CD8-positive, alpha-beta memory T cell (primary cell): ENCODE measurements at places on chromosomes 6 and 20.
A peak's percentile ranks its signal among the peaks of the same experiment; 100 is the strongest.

DNA sequence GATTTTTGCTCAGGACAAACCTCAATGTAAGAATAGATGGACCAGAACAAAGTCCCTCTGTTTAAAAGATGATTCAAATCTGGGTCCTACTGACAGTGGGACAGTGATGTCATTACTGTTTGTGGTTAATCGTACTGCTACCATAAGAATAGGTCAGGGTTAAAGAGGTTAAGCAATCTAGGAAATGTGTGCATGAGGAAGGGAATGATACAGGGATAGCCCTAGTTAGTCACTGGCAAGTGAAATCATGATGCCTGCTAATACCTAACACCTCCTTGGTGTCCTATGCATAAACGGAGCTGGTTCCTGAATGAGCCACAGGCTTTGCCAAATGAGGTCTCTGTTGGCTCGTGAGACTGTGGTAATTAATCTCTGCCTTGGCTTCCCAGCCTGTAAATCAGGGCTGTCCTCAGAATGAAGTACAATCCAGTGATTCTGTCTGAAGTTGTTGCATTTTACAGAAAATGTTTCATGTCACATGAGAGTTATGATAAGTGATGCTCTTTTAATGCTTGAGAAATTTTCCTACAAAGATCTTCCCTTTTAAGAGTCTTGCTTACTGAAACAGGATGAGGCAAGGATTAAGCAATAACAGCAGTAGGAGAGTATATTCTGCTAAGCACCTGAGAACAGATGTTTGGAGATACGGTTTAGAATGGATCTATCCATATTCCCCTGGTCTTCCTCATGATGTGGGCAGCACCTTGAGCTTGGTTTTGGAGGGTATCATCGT, 3.8 kb downstream of the MEP1A start:
- DNase-seq, result no peak
- no peaks in the 10 kb centered on the region for H3K4me1 ChIP-seq
- H3K36me3 ChIP-seq, result no peaks in the 10 kb centered on the region
- no peak overlapping the region for H3K27ac ChIP-seq
- no peak overlapping the region for H3K4me3 ChIP-seq
- no peaks in the 10 kb centered on the region for H3K27me3 ChIP-seq

GRCh38 chr6:160108077-160108476, 13.5 kb upstream of the SLC22A1 start:
- no peaks in the 10 kb centered on the region for H3K27me3 ChIP-seq
- DNase-seq, result no peak
- H3K36me3 ChIP-seq, result peaks cover 20% of the 10 kb centered on the region
- H3K27ac ChIP-seq, result no peak overlapping the region
- H3K4me1 ChIP-seq, result no peaks in the 10 kb centered on the region

- H3K4me1 ChIP-seq, result no peaks in the 10 kb centered on the region
- H3K36me3 ChIP-seq, result no peaks in the 10 kb centered on the region
- no peak overlapping the region for H3K27ac ChIP-seq
- DNase-seq, result no peak
- no peaks in the 10 kb centered on the region for H3K27me3 ChIP-seq
These were observed 10.4 kb upstream of the NT5DC1 start for GRCh38 chr6:116090251-116090650.

DNA sequence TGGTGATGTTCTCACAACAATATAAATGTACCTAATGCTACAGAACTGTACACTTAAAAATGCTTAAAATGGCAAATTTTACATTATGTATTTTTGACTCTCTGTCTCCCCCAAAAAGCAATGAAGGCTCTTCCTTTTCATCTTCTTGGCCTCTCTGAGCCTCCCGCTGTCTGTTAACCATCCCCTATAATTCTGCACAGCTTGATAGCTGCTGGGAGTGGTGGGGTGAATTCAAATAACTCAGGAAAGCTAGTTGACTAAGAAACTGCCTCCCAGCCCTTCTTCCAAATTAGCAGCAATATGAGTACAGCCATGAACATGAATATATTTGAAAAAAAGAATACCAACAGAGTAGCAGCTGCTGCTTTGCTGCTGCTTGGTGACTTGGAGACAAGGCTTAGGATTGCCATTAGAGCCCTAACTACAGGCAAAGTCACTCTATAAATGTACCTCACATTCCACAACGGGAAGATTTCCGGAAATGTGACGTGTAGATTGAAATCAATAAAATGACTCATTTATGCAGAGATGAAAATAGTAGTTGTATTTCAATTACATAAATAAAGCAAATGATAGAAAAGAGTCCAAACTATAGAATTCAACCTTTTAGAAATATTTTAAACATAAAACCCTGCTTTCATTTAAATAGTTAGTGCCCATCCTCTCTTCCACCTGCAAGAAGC, 200.1 kb upstream of the HEY2 start:
- H3K4me3 ChIP-seq, result no peak overlapping the region
- no peaks in the 10 kb centered on the region for H3K27me3 ChIP-seq
- H3K36me3 ChIP-seq, result no peaks in the 10 kb centered on the region
- no peak for DNase-seq

DNA sequence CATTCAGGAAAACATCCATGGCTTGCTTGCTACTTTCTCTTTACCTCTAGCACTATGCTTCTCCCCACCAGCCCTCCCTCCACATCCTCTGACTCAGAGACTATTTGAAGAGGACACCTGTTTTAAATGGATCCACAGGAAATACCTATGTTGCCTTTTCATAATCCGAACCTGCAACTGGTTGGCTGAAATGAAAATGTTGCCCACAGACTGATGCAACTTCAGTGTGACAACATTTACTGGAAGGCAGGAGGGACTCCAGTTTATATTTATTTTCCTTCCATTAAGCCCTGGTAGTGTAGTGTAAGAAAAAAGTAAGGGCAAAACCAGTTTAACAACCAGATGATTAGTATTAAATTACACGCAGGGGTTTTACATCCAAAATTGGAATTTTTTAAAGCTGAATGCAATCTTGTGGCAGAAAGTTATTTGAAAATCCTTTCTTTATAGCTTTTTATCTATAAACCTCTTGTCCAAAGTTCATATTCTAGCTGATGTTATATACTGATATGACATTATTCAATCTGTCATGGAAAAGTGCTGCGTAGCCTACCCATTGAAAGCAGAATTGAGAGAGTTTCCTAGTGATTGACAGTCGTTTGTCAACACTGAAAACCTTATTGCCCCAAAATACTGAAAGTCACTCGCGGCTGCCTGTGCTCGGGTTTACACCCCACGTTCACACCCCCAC, 881 bp upstream of the AIG1 start:
- peak; percentile 24 for DNase-seq
- peaks cover 14% of the 10 kb centered on the region for H3K4me1 ChIP-seq
- H3K27me3 ChIP-seq, result no peaks in the 10 kb centered on the region
- H3K4me3 ChIP-seq, result peak overlapping the region; percentile 64
- H3K27ac ChIP-seq, result peak overlapping the region; percentile 57

- no peak overlapping the region for H3K27ac ChIP-seq
- no peaks in the 10 kb centered on the region for H3K27me3 ChIP-seq
- H3K4me3 ChIP-seq, result no peak overlapping the region
- H3K4me1 ChIP-seq, result no peaks in the 10 kb centered on the region
These were observed 58.2 kb downstream of the KIF16B start for GRCh38 chr20:16515046-16515445.

- no peak overlapping the region for H3K27ac ChIP-seq
- no peaks in the 10 kb centered on the region for H3K27me3 ChIP-seq
- no peaks in the 10 kb centered on the region for H3K36me3 ChIP-seq
- DNase-seq, result no peak
- H3K4me3 ChIP-seq, result no peak overlapping the region
These were observed 163.2 kb upstream of the BTBD3 start for GRCh38 chr20:11754451-11754850.

- peaks cover 22% of the 10 kb centered on the region for H3K36me3 ChIP-seq
- H3K4me3 ChIP-seq, result no peak overlapping the region
- H3K27me3 ChIP-seq, result no peaks in the 10 kb centered on the region
- H3K4me1 ChIP-seq, result peaks cover 17% of the 10 kb centered on the region
These were observed 28.6 kb downstream of the PRPH2 start for GRCh38 chr6:42693725-42694323.

DNA sequence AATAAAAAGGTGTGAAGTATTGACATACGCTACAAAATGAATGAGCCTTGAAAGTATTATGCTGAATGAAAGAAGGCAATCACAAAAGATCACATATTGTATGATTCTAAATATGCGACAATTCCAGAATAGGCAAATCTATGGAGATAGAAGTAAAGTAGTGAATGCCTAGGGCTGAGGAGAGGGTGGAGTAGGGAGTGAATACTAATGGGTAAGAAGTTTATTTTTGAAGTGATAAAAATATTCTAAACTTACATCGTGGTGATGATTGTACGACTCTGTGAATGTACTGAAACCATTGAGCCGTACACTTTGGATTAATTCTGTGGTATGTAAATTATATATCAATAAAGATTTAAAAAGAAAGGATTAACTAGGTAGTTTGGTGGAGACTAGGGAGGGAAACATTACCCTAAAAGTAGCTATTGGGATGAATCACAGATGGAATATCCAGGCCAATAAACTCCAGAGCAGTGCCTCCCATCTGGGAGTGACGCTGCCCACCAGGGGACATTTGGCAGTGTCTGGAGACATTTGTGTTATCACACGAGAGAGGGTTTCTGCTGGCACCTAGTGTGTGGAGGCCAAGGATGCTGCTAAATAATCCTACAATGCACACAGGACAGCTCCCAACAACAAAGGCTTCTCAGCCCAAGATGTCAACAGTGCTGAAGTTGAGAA, 214.2 kb upstream of the PCSK2 start:
- H3K4me1 ChIP-seq, result no peaks in the 10 kb centered on the region
- no peak overlapping the region for H3K27ac ChIP-seq
- DNase-seq, result no peak

DNA sequence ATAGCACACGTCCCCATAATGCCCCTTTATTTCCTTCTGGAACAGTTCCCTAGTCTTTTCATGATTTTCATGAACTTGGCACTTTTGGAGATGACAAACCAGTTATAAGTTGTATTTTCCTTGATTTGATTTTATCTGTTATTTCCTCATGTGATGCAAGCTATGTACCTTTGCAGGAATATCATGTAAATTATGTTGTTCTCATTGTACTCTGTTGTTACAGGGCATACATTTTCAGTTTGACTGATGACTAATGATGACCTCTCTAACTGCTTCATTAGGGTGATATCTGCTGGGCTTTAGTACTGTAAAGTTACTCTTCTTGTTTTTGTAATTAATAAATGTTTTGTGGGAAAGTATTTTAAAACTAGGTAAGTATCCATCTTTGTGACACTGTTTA, 147.3 kb downstream of the ZFAND3 start:
- no peaks in the 10 kb centered on the region for H3K36me3 ChIP-seq
- H3K27me3 ChIP-seq, result no peaks in the 10 kb centered on the region
- H3K4me1 ChIP-seq, result no peaks in the 10 kb centered on the region
- no peak for DNase-seq
- no peak overlapping the region for H3K27ac ChIP-seq

DNA sequence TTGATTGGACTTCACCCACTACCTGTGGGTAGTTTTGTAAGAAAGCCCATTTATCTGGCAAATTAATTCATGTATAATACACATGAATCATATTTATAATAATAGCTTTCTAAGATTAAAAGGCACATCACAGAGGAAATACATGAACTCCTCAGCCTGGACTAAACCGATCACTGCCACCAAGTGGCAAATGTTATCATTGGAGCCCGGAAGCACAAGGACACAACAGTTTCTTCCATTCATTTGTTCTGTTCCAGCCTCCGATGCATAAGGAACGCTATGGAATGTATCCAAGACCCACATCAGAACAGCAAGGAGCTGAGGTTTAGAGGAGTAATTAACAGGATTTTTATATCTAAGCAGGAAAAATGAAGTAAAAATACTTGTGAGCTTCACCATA, 13.9 kb upstream of the IPCEF1 start:
- no peak overlapping the region for H3K27ac ChIP-seq
- H3K36me3 ChIP-seq, result no peaks in the 10 kb centered on the region
- no peaks in the 10 kb centered on the region for H3K4me1 ChIP-seq
- peak; percentile 17 for DNase-seq
- H3K4me3 ChIP-seq, result no peak overlapping the region

- H3K36me3 ChIP-seq, result no peaks in the 10 kb centered on the region
- no peaks in the 10 kb centered on the region for H3K27me3 ChIP-seq
- H3K4me3 ChIP-seq, result no peak overlapping the region
- H3K4me1 ChIP-seq, result no peaks in the 10 kb centered on the region
These were observed 681.6 kb upstream of the GJE1 start for GRCh38 chr6:141451181-141451510.

DNA sequence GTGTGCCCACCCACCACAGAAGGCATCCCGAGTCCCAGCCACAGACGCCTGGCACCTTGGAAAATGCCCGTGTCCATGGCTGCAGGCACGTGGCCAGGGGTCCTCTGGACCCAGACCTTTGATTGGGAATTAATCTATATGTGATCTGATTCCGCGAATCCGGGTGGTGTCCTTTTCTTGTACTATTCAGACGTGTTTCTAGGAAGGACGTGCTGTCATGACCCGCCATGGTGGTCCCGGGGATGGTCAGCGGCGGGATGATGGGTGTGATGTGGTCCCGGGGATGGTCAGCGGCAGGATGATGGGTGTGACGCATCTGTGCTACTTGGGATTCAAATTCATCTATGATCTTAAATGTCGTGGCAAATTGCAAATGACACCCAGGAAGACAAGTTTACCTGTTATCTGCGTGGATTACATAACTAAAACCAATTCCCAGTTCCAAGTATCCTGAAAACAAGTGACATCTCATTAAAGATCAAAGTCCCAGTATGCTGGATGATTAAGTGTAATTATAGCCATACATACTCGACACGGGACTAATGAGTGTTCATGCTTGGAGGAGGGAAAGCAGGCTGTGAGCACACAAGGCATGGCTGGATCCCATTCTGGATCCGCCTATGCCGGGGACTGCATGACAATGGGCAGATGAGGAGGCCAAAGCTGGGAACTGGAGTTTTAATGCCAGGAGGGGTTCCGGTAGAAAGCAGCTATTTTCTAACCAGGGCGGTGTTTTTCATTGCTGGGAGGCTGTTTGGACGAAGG, 256.5 kb downstream of the TAF4 start:
- no peaks in the 10 kb centered on the region for H3K36me3 ChIP-seq
- H3K27me3 ChIP-seq, result no peaks in the 10 kb centered on the region
- no peak overlapping the region for H3K27ac ChIP-seq
- no peaks in the 10 kb centered on the region for H3K4me1 ChIP-seq
- H3K4me3 ChIP-seq, result no peak overlapping the region
- DNase-seq, result no peak

DNA sequence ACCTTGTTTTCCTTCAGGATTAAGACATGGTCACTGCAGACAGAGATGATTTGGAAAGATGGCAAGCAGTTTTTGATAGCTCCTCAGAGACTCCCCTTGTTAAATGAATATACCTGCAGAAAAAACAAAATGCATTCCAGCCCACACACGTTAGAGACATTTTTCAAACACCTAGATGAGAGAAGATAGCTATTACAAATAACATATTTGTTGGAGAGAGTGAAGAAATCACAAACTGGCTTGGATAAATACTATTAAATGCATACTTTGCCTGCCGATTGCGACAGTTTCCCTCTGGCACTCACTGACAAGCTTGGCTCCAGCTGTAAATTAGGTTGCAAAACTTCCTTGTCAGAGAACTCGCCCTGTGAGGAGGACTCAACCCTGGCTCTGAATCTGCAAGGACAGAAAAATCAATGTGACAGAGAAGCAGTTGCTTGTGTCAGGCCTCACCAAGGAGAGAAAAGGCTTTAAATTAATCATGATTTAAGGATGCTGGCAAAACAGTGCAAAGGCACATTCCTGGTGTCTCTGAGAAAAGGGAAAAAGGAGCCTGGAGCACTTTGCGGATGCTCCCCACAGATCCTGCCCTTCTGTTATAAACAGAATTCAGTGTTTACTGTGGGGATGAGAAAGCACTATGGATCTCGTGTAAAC, 423.7 kb upstream of the MARCKS start:
- no peaks in the 10 kb centered on the region for H3K36me3 ChIP-seq
- no peaks in the 10 kb centered on the region for H3K4me1 ChIP-seq
- H3K4me3 ChIP-seq, result no peak overlapping the region
- no peak for DNase-seq
- H3K27me3 ChIP-seq, result no peaks in the 10 kb centered on the region
